ENCODE measurements at places on chromosomes 1 and 21. TPM values are rescaled to one million over a fixed set of nuclear protein-coding genes. Genes with fewer than 3 reads are reported as not detected.

DNA sequence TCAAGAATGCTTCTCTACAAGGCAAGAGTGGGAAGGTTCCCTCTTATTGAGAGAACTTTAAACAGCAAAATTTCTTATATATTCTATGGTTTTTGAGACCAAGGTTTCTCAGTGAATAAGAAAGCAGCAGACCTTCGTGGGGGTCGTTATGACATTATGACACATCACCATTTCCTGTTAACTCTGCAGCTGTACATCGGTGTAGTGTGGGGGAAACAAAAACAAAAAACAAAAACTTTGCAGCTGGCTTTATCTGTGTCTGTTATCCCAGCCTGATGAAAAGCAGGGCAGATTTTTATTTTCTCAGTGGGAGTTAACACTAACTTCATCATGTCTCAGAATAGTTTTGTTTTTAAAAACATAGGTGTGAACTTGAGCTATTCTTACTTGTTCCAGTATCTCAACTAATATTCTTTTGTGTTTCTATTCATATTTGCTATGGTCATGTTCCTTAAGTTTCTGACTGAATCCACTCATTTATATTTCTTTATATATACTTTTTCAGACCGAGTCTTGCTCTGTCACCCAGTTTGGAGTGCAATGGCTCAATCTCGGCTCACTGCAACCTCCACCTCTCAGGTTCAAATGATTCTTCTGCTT is 2.1 kb downstream of the SDE2 start:
- no peak for DNase-seq

OR2T35 gene
- not detected for total RNA-seq

NRAS gene
- 92.3 TPM for total RNA-seq

DNA sequence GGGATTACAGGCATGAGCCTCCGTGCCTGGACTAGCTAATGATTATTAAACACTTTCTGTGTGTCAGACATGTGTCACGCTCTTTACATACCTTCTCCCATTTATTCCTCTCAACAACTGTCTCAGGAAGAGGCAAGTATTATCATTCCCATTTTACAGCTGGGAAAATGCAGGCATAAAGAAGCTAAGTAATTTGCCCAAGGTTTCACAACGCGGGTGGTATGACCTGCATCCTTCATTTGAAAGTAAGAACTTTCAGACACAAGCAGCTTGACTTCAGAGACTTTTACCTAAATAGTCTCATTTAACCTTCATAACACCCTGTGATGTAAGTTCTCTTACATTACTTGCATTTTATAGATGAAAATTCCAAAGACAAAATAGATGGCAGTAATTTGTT is 1.0 kb upstream of the ZSCAN20 start:
- no peak for DNase-seq

TMOD4 gene
- total RNA-seq = not detected

- DNase-seq = no peak
Measured at GRCh38 chr1:185328255-185328654, 11.2 kb upstream of the IVNS1ABP start.

DNA sequence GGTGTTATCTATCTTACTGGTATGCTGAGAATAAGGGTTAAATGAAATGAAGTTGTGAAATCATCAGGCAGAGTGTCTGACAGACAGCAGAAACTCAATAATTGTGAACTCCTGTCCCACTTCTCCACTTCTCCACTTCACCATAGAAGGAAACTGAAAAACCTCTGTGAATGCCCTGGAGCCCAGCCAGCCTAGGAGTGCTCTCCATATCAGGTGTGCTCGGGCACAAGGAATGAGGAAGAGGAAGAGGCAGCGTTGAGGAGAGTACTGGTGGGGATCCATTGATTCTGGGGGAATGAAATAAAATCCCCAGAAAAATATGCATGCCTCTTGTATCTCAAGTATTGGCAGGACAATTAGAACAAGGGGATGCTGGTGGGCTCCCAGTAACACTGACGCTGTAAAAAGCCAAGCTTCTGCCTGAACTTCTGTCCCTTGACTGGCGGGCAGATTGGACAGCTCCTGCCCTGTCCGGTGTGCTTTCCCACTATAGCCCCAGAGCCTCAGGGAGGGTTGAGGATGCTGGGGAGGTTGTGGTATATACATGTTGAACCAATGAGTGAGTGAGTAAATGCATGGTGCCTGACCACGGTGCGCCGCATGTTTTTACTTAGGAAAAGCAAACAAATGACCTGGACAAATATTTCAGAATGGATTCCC is 47.7 kb downstream of the NMNAT2 start:
- no peak for DNase-seq

- no peak for DNase-seq
Measured at GRCh38 chr1:178010674-178011464, 41.0 kb upstream of the SEC16B start.

GRCh38 chr1:25111706-25112105 is 120.6 kb downstream of the SYF2 start:
- DNase-seq = no peak

ATAD3C gene
- 0.36 TPM for total RNA-seq

DNA sequence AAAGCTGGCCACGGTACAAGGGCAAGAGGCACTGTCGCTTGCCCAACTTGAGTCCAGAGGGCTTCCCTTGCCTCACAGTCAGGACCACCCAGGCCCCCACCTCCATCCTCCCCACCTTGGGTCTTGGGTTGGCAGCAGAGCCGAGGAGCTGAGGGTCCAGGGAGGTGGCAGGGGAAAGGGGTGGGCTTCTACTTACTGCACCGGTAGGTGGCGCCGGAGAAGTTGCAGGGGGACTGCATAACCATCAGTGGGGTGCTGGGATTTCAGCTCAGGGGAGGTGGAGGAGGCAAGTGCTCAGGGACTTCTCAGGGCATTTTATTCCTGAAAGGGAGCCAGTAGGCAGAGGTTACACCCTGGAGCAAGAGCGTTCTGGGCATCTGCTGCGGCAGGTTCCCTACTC is 44.0 kb downstream of the TRIM62 start:
- DNase-seq = no peak

ARHGAP30 gene
- 0.07 TPM for total RNA-seq
